ENCODE measurements at places on chromosomes 4 and X.

- no peak for DNase-seq
Measured at GRCh38 chr4:178081176-178081575, 638.9 kb upstream of the AGA start.

- no peak for DNase-seq
Measured at GRCh38 chr4:103998756-103999155, 279.0 kb upstream of the TACR3 start.

- no peak for DNase-seq
Measured at GRCh38 chr4:102592256-102592655, 91.1 kb downstream of the NFKB1 start.

DNA sequence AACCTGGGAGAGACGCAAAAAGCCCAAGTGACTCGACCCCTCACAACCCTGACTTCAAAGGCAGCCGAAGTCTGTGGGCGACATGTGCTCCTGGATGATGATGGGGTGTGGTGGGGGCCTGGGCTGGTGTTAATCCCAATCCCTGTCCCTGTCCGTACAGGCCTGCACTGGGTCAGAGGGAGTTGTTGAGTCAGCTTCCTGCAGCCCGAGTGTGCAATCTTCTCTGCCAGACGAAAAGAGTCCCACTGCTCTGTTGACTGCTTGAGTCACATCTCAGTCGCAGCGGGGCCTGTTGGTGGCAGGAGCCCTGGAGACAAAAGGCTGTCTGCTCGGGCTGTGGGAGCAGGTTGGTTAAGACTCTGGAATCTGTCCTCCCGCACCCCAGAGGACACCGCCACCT lies 10.3 kb downstream of the FAM3A start:
- no peak for DNase-seq

DNA sequence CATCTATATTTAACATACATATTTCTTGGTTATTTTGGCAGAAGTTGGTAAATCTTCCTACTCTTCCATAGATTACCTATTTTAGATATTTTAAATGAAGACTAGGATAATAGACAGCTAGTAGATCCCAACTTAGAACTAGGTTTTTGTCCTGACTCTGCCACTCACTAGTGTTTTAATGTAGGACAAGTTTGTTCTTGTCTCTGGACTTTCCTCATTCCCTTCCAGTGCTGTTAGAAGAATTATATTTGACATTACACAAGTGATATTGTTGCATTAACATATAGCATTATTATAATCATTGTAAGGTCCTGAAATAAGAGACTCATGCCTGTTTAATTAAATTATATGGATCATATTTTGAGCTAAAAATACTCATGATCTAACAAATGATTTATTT lies 24.1 kb upstream of the ALB start:
- no peak for DNase-seq

GRCh38 chr4:184100297-184100885 lies 117.3 kb downstream of the ENPP6 start:
- peak; percentile 55 for DNase-seq

- no peak for DNase-seq
Measured at GRCh38 chrX:13651150-13651549, 1.8 kb upstream of the TCEANC start.

GRCh38 chr4:16171831-16172230 lies 54.4 kb downstream of the TAPT1 start:
- DNase-seq = no peak

DNA sequence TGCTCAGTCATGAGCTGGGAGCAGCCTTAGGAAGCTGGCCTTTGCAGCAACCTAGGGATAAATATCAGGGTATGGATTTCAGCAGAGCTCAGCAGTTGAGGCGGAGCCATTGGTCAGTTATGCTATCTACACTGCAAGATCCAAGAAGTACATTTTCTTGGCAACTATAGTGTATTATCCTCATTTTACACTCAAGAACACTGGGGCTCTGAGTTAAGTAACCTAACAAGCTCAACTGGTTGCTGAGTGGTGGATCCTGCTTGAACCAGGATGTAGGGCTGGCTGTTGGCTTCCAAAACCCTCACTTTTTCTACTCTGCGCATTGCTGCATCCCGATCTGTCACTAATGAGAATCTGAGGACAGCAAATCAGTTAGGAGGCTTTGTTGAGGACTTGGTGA lies 1.5 kb upstream of the SCARB2 start:
- no peak for DNase-seq

GRCh38 chrX:71053217-71053621 lies 14.9 kb downstream of the SNX12 start:
- no peak for DNase-seq

DNA sequence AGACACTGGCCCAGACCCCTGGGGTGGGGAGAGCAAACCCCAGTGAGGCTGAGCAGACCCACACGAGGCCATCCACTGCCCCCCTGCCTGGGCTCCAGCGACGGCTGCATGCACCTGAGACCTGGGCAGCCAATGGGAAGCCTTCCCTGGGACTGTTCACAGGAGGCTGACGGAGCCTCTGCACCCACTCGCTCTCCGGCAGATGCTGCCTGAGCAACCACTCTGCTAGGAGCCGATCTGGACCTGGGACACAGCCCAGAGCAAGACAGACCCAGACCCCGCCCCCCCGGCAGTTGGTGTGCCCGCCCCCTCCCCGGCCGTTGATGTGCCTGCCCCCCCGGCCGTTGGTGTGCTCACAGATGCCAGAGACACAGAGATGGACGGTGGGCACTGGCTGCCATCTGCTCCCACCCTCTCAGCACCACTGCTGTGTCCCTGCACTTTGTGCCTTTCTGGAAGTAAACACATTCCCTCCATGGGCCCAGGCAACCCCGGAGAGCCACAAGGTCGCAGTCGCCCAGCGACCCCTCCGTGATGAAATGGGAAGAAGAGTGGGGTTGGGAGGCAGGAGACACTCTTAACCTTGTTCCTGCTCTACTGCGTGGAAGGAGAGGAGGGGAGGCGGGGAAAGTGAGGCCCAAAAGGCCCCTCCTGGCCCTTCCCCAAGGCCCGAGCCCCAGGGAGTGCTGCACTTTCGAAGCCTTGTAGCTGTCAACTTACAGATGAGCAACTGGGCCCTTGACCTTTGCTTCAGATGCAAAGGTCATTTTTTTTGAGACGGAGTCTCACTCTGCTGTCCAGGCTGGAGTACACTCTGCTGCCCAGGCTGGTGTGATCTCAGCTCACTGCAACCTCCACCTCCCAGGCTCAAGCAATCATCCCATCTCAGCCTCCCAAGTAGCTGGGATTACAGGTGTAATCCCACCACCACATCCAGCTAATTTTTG lies 62.0 kb downstream of the ZFYVE28 start:
- no peak for DNase-seq

DNA sequence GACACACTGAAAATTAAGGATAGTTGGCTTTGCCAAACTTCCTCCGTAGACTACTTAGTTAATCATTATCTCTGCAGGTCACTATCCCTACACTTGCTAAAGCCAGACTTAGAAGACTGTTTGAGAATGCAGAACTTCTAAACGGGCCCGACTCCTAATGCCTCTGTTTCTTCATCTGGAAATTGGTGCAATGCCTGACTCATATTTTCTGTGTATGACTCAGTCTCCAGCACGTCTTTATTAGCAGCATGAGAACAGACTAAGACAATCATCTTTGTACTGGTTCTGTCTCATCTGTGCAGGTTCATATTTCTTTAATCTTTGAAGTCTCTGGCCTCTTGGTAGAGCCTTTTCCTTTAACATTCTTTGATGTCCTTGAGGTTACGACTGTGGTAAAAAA lies 411.9 kb upstream of the ACTRT1 start:
- DNase-seq = no peak

- no peak for DNase-seq
Measured at GRCh38 chr4:48388525-48389154, 47.3 kb downstream of the SLAIN2 start.

DNA sequence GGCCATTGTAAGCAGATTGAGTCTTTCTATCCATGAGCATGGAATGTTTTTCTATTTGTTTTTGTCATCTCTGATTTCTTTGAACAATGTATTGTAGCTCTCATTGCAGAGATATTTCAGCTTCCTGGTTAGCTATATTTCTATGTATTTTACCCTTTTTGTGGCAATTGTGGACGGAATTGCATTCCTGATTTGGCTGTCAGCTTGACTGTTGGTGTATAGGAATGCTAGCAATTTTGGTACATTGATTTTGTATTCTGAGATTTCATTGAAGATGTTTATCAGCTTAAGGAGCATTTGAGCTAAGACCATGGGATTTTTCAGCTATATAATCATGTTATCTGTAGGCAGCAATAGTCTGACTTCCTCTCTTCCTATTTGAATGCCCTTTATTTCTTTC lies 154.6 kb downstream of the GUCY2F start:
- DNase-seq = no peak

DNA sequence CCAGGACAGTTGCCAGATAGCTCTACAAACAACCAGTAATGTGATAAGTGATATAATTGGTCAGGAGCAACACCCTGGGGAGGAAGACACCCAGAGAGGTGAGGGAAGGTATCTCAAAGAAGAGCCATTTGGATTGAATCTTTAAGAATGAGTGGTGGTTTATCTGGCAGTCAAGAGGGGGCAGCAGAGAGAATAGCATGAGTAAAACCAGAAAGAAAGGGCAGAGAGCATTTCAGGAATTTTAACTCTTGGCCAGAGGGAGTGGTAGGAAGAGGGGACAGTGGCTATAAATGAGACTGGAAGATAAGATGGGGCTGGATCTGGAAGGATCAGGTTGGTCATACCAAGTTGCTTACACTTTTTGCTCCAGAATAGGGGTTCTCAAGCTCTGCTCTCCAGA lies 5.9 kb upstream of the SEPTIN6 start:
- DNase-seq = peak; percentile 21

DNA sequence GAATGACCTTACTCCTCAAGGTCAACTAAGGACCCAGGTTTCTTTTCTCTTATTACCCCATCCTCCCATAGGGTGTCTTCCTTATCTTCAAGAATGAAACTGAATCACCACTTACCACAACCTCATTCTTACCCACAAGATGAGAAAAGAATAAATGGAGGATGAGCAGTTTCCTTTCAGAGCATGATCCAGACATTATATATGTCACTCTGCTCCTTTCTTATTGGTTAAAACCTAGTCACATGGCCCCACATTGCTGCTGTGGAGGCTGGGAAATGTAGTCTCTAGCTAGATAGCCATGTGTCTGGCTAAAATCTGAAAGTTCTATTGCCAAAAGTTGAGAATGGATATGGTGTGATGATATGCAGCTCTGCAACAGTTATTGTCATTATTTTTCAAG lies 62.4 kb upstream of the RAI2 start:
- no peak for DNase-seq

- no peak for DNase-seq
Measured at GRCh38 chr4:48641401-48641800, 138.7 kb downstream of the FRYL start.

- no peak for DNase-seq
Measured at GRCh38 chr4:88674979-88675378, 22.6 kb downstream of the NAP1L5 start.

- DNase-seq = no peak
Measured at GRCh38 chr4:181820553-181820952, 422.6 kb upstream of the TENM3 start.

DNA sequence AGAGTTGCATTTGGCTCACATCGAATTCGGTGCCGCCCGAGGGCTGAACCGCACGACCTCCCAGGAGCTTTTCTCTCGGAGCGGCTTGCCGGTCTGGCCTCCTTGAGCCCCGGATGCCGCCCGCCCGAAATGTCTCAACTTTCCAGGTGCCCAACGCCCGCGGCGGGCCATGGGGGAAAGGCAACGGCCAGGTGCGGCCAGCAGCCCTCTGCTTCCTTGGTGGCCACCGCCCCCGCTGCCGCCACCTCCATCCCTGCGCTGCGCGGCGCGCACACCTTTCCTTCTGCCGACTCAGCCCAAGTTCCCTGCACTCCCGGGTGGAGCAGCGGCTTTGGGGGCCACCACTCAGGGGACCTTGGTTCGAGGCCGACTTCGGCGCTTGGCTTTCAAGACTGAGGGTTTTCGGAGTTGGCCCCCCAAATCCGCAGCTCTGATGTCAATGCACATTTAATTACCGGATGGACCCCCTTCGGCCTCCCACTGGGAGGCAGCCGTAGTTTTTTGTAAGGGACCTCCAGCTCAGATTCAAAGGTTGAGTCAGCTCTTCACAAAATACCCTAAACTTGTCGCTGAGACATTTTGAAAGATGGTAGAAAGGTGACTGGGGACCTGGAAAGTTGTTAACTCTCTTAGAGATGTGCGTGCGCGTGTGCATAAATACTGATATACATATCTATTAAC lies 1.1 kb downstream of the AFF2 start:
- no peak for DNase-seq

- no peak for DNase-seq
Measured at GRCh38 chrX:15739886-15740285, 1.8 kb downstream of the CA5B start.

DNA sequence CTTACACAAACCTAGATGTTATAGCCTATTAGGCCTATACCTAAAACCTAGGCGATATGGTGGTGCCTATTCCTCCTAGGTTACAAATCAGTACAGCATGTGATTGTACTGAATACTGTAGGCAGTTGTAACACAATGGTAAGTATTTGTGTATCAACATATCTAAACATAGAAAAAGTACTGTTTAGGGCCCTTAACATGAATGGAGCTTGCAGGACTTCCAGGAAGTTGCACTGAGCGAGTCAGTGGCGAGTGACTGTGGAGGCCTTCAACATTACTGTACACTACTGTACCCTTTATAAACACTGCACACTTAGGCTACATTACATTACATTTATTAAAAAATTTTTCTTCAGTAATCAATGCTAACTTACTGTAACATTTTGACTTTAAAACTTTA lies 37.8 kb downstream of the WWC2 start:
- DNase-seq = no peak

- DNase-seq = no peak
Measured at GRCh38 chr4:150681063-150681462, 99.1 kb downstream of the MAB21L2 start.

DNA sequence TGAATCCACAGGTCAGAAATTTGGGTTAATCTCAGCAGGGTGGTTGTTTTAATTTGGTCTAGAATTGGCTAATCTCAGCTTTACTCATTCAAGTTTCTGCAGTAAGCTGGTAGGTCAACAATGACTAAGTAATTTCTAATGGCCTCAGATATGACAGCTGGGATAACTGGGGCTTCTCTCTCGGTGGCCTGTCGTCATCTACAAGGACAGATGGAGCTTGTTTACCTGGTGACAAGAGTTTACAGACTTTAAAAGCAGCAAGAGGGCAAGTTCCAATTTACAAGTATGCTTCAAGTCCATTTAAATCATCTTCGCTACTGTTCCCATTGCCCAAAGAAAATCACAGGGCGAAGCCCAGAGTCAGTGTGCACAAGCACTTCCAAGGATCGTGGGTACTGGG lies 453.9 kb downstream of the PDHA2 start:
- DNase-seq = no peak

DNA sequence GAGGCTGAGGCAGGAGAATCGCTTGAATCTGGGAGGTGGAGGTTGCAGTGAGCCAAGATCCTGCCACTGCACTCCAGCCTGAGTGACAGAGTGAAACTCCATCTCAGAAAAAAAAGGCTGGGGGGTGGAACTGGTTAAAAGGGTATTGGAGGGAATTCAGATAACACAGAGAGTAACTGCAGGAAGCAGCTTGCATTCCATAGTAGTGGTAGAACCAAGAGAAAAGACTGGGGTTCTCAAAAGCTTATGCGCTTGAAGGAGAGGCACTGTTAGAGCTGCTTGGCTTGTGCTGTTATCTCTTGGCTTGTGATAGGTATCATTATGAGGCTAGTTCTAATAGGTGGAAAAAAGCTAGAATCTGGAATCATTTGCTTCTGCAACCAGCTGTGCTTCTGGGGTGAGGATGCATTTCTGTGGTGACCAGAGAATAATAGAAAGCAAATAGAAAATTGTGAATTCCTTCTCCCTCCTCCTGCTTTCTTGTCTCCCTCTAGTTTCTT lies 91.2 kb upstream of the ELOVL6 start:
- no peak for DNase-seq

- DNase-seq = no peak
Measured at GRCh38 chr4:99998062-99998867, 48.2 kb upstream of the H2AZ1 start.

GRCh38 chr4:101295691-101296090 lies 51.6 kb downstream of the PPP3CA start:
- no peak for DNase-seq
